ENCODE measurements at places on chromosomes 3 and 15.
A peak's percentile ranks its signal among the peaks of the same experiment; 100 is the strongest.

DNA sequence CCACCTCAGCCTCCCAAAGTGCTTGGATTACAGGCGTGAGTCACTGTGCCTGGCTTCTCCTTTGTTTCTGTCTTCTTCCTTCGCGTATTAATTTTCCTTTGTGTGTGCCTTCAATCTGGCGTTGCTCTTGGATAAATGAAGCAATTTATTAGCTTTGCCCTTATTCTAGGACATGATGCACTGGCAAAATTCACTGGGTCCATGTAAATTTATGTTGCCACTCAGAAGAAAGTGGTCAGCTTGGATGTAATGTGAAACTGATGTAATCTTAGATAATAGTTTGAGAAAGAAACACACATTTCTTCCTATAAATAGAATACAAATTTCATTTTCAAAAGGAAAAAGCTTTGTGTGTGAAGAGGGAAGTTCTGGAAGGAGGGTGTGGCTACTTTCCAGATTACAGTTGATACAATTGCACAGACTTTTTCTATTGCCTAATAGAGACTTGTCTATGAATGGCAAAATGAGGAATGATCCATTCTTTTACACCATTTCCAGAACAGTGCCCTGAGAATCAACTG is 23.3 kb upstream of the ATP1B3 start:
- DNase-seq, result no peak

- peak; percentile 41 for DNase-seq
Observed at GRCh38 chr3:150183678-150184425, 213.2 kb upstream of the PFN2 start.

DNA sequence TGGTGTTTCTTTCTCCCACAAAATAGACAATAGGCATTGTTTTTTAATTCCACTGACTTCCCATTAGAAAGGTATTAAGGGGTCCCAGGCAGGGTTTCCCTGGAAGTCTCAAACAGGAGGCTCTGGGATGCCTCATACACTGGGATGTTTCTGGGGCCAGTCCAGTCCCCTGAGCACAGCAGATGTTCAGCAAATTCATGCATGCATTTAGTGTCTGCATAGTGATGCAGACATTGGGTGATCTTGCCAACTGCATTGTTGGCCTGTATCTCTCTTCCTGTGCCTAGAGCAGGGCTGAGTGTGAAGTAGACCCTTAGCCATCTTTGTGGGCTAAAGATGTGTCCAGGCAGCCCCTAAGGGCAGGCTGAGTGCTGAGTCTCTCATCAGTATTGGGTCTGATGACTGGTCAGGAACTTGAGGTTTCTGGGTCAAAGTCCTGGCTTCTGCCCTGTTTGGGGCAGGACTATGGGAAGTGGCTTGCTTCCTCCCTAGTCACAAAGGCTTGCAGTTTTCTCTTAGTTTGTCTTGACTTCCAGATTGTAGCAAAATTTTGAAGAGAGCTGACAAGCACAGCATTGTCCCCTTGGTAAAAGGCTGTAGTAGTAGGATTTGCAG is 56.5 kb downstream of the BSN start:
- no peak for DNase-seq

- DNase-seq, result no peak
Observed at GRCh38 chr15:25378501-25378901, 60.3 kb downstream of the UBE3A start.

GRCh38 chr3:127834771-127835170 is 12.5 kb upstream of the MGLL start:
- DNase-seq, result no peak

- no peak for DNase-seq
Observed at GRCh38 chr3:169667166-169668071, 3.9 kb upstream of the MECOM start.

- no peak for DNase-seq
Observed at GRCh38 chr3:13513051-13513912, 33.2 kb downstream of the HDAC11 start.

DNA sequence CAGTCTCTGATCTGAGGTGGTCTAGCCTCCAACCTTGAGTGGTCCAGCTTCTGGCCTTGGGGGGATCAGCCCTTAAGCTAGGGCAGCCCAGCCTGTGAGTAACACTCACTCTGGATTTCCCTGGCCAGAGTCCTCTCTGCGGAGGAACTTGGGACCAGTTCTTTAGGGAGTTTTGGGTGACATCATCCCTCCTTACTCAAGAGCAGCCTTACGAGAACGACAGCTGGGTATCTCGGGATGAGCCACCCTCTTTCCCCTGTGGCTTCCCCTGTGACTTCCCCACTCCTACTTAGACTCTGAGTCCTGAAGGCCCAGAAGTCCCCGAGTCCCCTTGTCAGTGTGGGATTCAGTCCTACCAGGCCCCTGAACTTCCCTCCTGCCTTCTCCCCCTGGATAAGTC is 10.2 kb upstream of the PLXND1 start:
- no peak for DNase-seq

GRCh38 chr15:99976811-99977271 is 243.6 kb upstream of the LYSMD4 start:
- DNase-seq, result no peak

- no peak for DNase-seq
Observed at GRCh38 chr15:100520132-100520921, 8.4 kb downstream of the CERS3 start.

GRCh38 chr3:171257251-171258203 is 202.7 kb downstream of the TNIK start:
- no peak for DNase-seq

DNA sequence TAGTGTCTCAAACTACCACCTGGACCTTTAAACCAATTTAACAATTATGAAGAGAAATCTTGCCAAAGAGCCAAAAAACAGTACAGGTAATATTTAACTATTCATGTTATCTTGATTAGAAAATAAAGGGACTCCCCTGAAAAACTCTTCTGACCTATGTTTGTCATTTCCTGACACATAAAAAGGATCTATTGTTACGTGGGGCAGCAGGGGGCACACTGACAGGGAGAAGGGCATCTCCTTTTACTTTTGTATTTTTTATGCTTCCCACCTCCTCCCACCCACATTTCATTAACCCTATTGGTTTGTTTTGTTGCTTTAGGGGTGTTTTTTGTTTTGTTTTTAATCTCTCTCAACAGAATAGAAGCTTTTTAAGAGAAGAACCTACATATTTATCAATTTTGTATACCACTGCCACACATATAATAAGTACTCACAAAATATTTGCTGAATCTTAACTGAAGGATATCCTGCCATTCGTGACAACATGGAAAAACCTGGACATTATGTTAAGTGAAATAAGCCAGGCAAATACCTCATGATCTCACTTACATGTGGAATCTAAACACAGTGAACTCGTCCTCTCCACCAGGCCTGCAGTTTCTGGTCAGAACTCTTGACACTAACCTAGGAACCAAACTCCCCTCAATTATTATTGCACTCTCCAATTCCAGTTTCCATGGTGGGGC is 17.7 kb downstream of the STAG1 start:
- DNase-seq, result no peak

- DNase-seq, result no peak
Observed at GRCh38 chr3:10570196-10570946, 65.0 kb upstream of the ATP2B2 start.

- DNase-seq, result no peak
Observed at GRCh38 chr3:123419181-123419849, 29.6 kb downstream of the ADCY5 start.

- no peak for DNase-seq
Observed at GRCh38 chr3:157259825-157260224, 99.9 kb upstream of the CCNL1 start.

- DNase-seq, result no peak
Observed at GRCh38 chr3:187623285-187623814, 46.8 kb downstream of the SST start.

- DNase-seq, result no peak
Observed at GRCh38 chr3:52090131-52090932, 34.0 kb upstream of the DUSP7 start.

DNA sequence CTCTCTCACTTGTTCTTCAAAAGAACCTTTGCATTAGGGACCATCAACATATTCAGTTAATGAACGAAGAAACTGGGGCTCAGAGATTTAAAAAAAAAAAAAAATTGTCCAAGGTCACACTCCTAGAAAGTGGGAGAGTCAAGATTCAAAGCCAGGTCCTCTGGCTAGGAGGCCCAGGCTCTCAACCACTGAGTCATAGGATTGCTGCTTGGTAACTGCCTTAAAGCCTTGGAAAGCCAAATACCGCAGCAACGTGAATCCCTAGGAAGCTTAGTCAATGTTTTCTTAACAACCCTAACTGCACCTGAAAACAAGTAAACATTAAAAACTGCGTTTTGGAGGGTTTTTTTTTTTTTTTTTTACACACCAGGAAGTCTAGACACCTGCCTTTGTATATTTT is 156.8 kb downstream of the WNT5A start:
- DNase-seq, result no peak

- DNase-seq, result peak; percentile 45
Observed at GRCh38 chr3:50242851-50243542, 7.0 kb downstream of the GNAI2 start.

GRCh38 chr3:125194061-125194848 is 18.3 kb downstream of the SLC12A8 start:
- no peak for DNase-seq

- no peak for DNase-seq
Observed at GRCh38 chr3:196135693-196136639, 54.1 kb upstream of the TFRC start.

GRCh38 chr15:70259028-70259424 is 161.3 kb upstream of the TLE3 start:
- peak; percentile 36 for DNase-seq

All from stimulated activated CD4-positive, alpha-beta T cell treated with anti-CD3 and anti-CD28 coated beads, Interleukin-4, amount 100 ng/mL, for 1 hour (primary cell).